ENCODE measurements at places on chromosomes 2 and 18. TPM values are rescaled to one million over a fixed set of nuclear protein-coding genes. Genes with fewer than 3 reads are reported as not detected.
A peak's percentile ranks its signal among the peaks of the same experiment; 100 is the strongest.

Gene GPBAR1
- 2.6 TPM for total RNA-seq

GRCh38 chr2:18047896-18048657 is 169.6 kb downstream of the KCNS3 start:
- peaks cover 16% of the 10 kb centered on the region for H3K4me1 ChIP-seq
- no peaks in the 10 kb centered on the region for H3K27me3 ChIP-seq
- no peak overlapping the region for H3K4me3 ChIP-seq
- H3K36me3 ChIP-seq: no peaks in the 10 kb centered on the region
- H3K27ac ChIP-seq: no peak overlapping the region

DNA sequence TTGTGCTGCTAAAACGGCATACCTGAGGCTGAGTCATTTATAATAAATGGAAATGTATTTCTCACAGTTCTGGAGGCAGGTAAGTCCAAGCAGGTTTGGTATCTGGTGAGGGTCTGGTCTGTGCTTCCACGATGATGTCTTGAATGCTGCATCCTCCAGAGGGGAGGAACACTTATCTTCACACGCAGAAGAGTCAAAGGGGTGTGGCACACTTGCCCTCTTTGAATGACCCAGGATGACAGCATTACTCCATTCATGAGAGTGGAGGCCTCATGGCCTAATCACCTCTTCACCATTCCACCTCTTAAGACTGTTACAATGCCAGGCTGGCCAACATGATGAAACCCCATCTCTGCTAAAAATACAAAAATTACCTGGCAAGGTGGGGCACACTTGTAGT is 61.0 kb downstream of the NCAPH start:
- no peaks in the 10 kb centered on the region for H3K36me3 ChIP-seq
- H3K4me3 ChIP-seq: no peak overlapping the region
- H3K27me3 ChIP-seq: no peaks in the 10 kb centered on the region
- peak; percentile 18 for DNase-seq
- H3K27ac ChIP-seq: no peak overlapping the region

DNA sequence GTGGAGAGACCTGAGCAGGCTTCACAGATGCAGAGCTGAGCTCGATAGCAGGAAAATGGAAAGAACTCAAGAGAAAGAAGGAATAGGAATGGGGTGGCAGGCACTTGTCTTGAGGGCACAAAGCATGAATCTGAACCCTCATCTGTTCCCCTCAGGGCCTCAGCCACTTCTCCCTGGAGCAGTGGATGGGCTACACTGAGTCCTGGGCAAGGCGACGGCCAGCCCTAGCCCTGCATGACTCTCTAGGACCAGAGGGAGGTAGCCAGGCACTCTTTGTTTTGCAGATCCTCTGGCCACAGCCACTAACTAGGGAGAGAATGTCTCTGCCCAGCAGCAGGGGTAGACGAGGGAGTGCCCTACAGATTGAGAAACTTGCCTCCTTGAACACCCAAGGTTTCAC is 3.4 kb upstream of the TEX51 start:
- H3K27me3 ChIP-seq: no peaks in the 10 kb centered on the region
- H3K27ac ChIP-seq: no peak overlapping the region
- no peak overlapping the region for H3K4me3 ChIP-seq
- no peaks in the 10 kb centered on the region for H3K36me3 ChIP-seq

DNA sequence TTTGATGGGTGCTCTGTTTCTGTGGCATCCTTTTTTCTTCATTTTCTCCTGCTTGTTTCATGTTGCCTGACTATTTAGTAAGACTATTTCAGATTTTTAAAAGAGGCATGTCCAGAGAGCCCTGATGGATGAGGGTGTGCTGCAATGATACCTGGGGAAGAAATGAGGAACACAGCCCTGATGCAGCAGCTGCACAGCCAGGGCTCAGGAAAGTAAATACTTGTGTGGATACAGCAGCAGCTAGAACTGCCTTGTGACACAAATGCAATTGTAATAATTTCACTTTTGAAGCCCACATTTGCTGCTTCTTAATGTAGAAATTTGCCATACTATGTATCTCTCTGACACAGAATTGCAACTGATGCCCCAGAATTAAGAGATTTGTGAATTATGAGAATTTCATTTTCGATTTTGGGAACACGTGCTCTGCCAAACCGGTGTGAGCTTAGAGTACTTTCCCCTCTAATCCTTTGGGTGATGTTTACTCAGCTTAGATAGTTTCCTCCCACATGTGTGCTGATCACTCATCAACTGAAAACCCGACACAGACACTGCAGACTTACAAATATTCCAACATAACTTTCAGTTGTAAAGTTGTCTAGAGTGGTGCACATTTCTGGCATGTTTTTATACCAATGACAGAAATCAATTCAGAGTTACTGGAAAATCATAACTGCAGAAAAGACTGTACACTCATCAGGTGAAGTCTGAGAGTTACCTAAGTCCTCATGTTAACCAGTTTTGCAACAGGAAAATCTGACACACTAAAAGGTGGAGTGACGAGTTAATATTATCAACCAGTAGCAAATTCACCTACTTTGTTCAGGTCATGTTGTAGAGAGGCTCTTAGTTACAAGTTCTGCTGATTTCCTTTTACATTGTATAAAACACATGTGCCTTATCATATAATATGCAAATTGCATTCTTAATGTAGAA is 383.4 kb downstream of the CBLN2 start:
- DNase-seq: no peak
- H3K4me1 ChIP-seq: no peaks in the 10 kb centered on the region
- H3K27ac ChIP-seq: no peak overlapping the region
- H3K36me3 ChIP-seq: no peaks in the 10 kb centered on the region
- no peaks in the 10 kb centered on the region for H3K27me3 ChIP-seq

DNA sequence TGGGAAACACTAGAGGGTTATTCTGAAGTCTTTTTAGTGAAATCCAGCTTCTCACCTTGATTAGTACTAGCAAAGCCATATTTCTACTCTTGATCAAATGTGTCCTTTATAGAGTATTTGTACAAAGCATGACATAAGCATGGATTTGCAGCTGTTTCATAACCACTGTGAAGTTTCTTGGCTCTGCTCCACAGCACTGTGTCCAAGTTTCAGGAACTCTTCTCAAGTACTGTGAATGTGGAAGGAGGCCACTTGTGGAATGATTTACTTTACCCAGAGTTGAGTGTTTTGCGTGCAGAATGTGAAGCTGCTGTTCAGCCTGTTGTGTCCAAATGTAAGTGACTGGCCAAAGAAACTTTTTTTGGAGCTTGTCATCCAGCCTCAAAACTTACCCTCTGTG is 16.2 kb upstream of the MAPRE2 start:
- no peak overlapping the region for H3K4me3 ChIP-seq
- no peaks in the 10 kb centered on the region for H3K36me3 ChIP-seq
- no peaks in the 10 kb centered on the region for H3K27me3 ChIP-seq
- peaks cover 38% of the 10 kb centered on the region for H3K4me1 ChIP-seq

Gene UGT1A4
- total RNA-seq: not detected

Gene CCDC141
- 25.7 TPM for total RNA-seq

- no peaks in the 10 kb centered on the region for H3K36me3 ChIP-seq
- H3K27ac ChIP-seq: no peak overlapping the region
- H3K4me3 ChIP-seq: no peak overlapping the region
- DNase-seq: no peak
Measured at GRCh38 chr18:62614494-62614893, 91.7 kb downstream of the ZCCHC2 start.

- peak overlapping the region; percentile 77 for H3K4me3 ChIP-seq
- H3K4me1 ChIP-seq: peaks cover 43% of the 10 kb centered on the region
- DNase-seq: no peak
- H3K36me3 ChIP-seq: no peaks in the 10 kb centered on the region
- peak overlapping the region; percentile 85 for H3K27ac ChIP-seq
Measured at GRCh38 chr2:191247381-191248057, 2.3 kb downstream of the MYO1B start.

GRCh38 chr2:167196461-167197252 is 308.4 kb downstream of the XIRP2 start:
- no peak overlapping the region for H3K27ac ChIP-seq
- H3K4me1 ChIP-seq: peaks cover 8% of the 10 kb centered on the region
- no peak for DNase-seq
- H3K4me3 ChIP-seq: no peak overlapping the region
- no peaks in the 10 kb centered on the region for H3K36me3 ChIP-seq

DNA sequence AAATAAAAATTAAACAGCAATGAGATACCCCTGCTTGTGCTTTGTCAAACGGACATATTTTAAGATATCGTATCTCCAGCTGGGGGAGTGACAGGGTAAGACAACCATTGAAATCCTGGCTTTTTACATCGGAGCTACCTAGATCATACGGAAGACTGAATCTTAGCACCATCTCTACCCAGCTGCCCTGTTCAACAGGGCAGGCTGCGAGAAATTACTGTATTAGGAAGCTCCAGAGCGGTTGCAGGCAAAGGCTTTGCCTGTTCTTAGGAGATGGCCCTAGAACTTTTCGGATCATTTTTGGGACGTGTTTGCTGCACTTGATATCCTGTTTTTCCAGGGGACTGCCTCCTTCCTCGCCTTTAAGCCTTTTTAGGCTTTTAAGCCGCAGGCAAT is 2.0 kb upstream of the PRKCE start:
- peaks cover 26% of the 10 kb centered on the region for H3K4me1 ChIP-seq
- no peaks in the 10 kb centered on the region for H3K27me3 ChIP-seq
- peak overlapping the region; percentile 96 for H3K27ac ChIP-seq
- H3K4me3 ChIP-seq: peak overlapping the region; percentile 92

- H3K27ac ChIP-seq: no peak overlapping the region
- no peak overlapping the region for H3K4me3 ChIP-seq
- DNase-seq: no peak
- H3K36me3 ChIP-seq: no peaks in the 10 kb centered on the region
Measured at GRCh38 chr2:58921676-58922075, 680.6 kb upstream of the FANCL start.

GRCh38 chr2:29450596-29451222 is 335.5 kb downstream of the CLIP4 start:
- DNase-seq: no peak
- no peaks in the 10 kb centered on the region for H3K27me3 ChIP-seq
- H3K36me3 ChIP-seq: no peaks in the 10 kb centered on the region
- H3K4me1 ChIP-seq: no peaks in the 10 kb centered on the region
- H3K4me3 ChIP-seq: no peak overlapping the region
- H3K27ac ChIP-seq: no peak overlapping the region

Gene NOSTRIN
- total RNA-seq: 70.0 TPM

DNA sequence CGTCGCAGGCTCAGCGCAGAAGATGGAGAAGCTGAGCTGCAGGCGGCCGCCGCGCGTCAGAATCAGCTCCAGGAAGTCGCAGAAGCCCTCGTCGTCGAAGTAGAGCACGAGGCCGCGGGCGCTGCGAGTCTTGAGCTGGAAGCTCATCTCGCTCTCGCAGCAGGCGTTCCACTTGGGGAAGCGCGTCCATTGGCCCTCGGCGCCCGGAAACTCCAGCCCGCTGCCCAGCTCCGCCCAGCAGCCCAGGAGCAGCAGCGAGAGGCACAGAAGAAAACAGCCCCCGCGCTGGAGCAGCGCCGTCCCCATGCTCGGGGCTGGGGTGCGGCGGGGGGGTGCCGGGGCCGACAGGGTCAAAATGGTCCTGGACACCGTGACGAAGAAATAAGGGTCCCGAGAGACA is 4.0 kb downstream of the NRXN1 start:
- no peak overlapping the region for H3K4me3 ChIP-seq
- H3K4me1 ChIP-seq: no peaks in the 10 kb centered on the region
- H3K27ac ChIP-seq: no peak overlapping the region

- peaks cover 65% of the 10 kb centered on the region for H3K4me1 ChIP-seq
- H3K36me3 ChIP-seq: peaks cover 17% of the 10 kb centered on the region
- no peak overlapping the region for H3K27ac ChIP-seq
Measured at GRCh38 chr18:3269241-3269913, 7.4 kb downstream of the MYL12B start.

DNA sequence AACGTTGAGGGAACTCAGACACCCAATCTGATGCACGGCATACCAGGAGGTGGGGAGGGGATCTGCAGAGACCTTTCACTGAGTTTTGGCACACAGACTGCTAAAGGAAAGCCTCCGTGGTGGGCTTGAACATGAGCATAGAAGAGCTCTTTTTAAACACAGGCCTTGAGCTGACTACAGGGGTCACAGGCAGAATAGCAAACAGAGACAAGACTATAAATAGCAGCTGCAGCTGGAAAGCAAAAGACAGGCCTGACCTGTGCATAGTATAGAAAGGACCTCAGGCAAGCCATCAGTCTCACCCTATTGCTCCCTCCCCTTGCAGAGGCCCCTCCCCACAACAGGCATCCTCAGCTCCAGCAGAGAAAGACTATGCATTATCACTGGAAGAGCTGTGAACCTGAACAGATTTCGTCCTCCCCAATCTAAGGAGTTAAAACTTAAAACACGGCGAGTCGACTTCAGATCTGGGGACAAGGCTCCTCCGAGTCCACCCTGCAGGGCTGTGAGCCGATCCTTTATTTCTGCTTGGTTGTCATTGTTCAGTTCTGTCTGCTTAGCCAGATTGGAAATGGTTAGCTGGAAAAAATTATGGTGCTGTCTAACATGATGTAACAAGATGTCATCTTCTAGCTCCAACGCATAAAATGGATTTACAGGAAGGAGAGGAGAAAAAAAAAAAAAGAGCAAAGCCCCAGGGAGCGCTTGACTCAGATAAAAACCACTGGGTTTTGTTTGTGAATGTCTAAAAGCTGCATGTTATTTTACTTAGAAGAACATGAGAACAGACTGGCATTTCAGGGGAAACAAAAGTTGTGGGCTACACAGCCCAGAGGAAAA is 25.2 kb upstream of the LCLAT1 start:
- no peaks in the 10 kb centered on the region for H3K36me3 ChIP-seq
- H3K4me1 ChIP-seq: peaks cover 13% of the 10 kb centered on the region
- H3K27me3 ChIP-seq: no peaks in the 10 kb centered on the region
- no peak for DNase-seq
- H3K27ac ChIP-seq: peak overlapping the region; percentile 51

Gene STARD6
- not detected for total RNA-seq
